Activated T-cell treated with anti-CD3 and anti-CD28 coated beads for 48 hours (primary cell): ENCODE measurements at places on chromosomes 6 and 20.
A peak's percentile ranks its signal among the peaks of the same experiment; 100 is the strongest.

GRCh38 chr20:43716757-43717615 is 9.8 kb downstream of the GTSF1L start:
- DNase-seq = no peak

DNA sequence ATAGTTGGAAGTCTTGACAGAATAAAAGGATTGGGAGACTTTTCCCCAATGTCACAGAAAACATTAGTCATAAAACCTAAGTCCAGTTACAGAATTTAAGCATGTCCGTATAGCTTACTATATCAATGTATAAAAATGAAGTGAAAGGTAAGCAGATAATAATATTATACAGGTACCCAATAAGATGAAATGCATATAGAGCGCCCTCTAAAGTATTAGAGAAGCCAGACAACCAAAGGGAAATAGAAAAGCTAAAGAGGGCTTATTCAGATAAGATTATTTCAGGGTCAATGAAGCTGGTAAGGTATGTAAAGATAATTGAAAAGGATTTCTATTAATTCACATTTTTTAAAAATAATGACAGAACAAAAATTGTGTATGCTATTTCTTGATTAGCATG is 947.7 kb upstream of the MAP3K7 start:
- no peak for DNase-seq

DNA sequence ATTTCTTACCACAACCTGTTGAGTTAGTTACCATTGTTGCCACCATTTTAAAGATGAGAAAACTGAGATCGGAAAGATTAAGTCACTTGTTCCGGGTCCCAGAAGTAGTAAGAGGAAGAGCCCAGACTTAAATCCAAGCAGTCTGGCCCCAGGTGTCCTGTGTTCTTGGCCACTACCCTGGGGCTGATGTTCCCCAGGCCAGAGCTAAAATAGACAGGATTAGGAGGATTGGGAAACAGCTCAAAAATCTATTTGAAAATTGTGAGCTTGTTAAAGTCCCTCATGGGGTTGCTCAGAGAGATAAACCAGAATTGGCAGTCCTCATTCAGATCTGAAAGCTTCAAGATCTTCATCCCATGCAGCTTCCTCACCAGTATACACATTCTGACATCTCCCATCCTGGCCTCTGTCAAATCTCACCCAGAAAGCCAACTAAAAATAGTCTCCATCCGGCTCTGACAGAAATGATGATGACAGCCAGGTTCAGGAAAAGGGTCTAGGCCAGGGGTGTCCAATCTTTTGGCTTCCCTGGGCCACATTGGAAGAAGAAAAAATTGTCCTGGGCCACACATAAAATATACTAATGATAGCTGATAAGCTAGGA is 62.0 kb downstream of the GFOD1 start:
- no peak for DNase-seq

DNA sequence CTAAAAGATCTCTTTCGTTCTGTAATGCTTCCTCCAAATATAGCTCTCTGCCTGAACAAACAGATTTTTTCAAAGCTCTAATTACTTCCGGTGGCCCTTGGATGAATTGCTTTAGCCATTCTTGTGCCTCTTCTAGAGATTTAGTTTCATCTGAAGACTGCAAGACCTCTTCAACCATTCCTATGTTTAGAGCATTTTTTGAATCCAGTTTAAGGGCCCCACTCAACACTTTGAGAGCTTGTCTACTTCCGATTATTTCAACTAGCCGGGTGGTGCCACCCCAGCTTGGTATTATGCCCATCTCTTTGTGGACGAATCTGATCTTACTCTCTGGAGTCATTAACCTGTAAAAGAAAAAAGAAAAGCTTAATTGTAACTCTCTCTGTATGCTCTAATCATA is 23.3 kb downstream of the RNF146 start:
- no peak for DNase-seq

DNA sequence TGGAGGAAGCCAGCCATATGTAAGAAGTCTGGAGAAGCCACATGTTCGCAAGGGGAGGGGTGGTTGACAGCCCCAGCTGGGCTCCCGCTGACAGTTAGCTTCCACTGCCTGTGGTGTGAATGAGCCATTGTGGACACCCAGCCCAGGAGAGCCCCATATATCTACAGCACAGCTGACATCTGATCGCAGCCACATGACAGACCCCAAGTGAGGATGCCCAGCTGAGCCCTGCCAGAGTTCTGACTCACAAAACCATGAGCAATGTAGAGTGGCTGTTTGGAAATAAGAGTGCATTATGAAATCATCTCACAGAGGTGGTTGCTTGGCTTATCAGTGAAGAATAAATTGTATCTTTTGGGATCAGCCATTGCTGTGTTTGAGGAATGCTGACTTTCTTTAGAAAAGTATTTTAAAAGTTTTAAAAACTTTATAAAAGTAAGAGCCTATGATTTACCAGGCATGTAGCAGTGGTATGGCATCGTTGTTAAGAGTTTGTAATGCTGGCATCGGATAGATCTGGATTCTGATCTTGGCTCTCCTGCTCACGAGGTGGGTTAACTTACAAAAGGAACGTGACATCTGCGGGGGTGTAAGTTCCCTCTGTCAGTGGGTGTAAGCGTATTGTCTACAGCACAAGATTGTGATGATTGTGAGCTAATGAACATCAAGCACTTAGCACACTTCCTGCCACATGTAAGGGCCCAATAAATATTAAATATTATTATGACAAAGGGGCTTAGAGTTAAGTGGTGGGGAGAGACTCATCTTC is 24.1 kb downstream of the CFAP61 start:
- no peak for DNase-seq

GRCh38 chr6:144580771-144581170 is 295.6 kb downstream of the UTRN start:
- DNase-seq = no peak

DNA sequence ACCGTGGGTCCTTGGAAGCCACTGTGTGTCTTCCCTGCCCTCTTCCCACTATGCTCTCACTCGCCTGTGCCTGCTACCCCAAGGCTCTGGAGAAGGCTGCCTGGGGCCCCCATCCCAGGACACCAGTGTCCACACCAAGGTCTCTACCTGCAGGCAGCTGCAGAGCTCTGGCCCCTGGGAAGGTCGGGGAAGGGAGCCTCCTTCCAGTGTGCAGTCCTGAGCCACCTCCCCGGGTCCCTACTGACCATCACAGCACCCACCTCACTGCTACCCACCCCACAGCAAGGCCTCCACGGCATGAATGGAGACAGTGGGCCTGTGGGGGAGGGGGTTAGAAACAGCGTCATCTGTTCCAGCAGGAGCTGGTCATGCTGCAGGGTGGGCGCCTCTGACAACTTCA is 35.6 kb downstream of the RBM38 start:
- no peak for DNase-seq

- peak; percentile 64 for DNase-seq
Measured at GRCh38 chr20:35329435-35330139, 37.4 kb upstream of the FAM83C start.

GRCh38 chr20:63521602-63522001 is 1.0 kb downstream of the PPDPF start:
- no peak for DNase-seq

GRCh38 chr6:133241901-133242636 is 912 bp downstream of the EYA4 start:
- no peak for DNase-seq

DNA sequence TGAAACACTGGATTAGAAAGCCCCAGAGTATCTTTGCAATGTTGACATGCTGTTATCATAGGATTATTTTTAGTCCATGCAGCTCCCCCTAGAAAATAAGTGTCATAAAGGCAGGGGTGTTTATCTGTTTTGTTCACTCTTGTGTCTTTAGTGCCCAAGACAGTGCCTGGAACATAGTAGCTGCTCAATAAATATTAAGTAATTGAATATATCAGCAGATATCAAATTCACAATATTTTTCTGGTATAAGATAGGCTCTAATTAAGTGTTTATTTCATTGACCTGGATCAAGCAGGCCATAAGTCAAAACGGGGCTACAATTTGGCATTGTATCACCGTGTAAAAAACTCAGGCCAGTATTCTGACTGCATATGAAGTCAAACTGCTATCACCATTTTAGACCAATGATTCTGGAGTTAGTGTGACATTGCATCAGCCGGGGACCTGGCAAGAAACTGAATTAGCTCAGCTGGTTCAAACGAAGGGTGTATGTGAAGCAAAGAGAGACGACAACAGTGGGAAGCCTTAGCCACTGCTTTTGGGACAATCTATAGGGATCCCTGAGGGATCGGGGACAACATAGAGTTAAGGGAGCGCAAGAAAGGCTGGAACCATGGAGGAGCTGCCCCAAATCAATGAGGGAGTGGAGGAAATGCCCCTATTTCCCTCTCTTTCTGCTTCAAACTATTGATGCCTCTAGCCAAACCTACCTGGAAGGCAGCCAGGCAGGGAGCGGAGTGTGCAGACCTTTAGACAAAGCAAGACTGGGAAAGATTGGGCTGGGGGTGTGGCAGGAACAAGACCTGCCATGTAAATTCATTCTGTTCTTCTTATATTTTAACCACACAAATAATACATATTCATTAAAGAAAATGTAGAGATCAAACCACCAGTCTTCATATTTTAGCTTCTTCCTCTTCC is 112.2 kb downstream of the PLEKHG1 start:
- DNase-seq = no peak

DNA sequence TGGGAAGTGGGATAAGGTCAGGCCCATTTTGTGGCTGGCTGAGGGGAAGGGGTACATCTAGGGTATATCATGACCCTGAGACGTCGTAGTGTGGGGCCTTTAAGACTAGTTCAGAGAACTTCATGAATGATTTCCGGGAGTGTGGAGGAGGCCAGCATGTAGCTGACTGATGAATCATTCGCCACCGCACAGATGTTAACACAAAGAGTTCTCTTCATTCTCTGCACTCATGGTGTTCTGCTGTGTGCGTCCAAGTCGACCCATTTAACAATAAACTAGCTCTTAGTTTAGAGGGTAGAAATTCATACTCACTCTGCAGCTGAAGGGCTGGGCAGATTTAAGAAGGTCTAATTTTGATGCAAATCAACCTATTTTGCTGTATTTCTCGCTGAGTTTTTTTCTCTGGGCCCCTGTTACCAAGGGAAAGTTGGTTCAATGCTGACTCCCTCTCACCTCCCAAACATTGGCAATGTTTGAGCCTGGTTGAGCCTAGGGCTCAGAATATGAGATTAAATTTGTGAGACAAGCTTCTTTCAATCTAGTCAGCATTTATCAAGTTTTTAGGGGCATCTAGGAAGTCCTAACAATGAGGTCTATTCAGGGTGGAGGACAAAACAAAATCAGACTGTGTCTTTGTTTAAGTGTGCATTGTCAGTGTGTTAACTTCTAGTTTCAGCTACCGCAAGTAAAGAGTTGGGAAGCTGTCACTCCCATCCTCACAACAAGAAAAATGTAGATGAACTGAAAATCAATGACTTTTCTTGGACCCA is 106.8 kb upstream of the CBLN4 start:
- DNase-seq = no peak

DNA sequence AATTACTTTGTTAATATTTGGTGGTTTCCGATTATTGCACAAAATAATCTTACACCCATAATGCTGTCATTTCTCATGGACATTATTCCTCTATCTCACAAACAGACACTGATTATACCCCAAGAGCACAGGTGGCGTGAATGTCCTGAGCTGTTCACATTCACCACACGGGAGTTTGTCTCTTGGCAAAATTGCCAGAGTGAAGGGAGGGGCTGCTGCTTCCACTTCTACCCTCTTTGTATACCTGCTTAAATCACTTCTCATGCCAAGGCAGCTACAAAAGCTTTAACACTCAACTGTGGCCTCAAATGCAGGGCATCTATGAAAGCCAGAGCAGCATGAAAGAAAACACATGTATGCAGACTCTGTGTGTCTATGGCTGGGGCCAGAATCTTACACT is 41.9 kb upstream of the SLA2 start:
- DNase-seq = no peak

GRCh38 chr20:760751-761417 is 7.4 kb downstream of the SLC52A3 start:
- peak; percentile 47 for DNase-seq

DNA sequence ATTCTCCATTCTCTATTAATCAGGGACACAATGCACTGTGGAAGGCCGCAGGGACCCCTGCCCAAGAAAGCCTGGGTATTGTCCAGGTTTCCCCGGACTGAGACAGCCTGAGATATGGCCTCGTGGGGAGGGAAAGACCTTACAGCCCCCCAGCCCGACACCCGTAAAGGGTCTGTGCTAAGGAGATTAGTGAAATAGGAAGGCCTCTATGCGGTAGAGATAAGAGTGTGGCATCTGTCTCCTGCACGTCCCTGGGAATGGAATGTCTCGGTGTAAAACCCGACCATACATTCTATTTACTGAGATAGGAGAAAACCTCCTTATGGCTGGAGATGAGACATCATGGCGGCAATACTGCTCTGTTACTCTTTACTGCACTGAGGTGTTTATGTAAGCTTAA is 15.7 kb upstream of the EIF2S2 start:
- DNase-seq = no peak

DNA sequence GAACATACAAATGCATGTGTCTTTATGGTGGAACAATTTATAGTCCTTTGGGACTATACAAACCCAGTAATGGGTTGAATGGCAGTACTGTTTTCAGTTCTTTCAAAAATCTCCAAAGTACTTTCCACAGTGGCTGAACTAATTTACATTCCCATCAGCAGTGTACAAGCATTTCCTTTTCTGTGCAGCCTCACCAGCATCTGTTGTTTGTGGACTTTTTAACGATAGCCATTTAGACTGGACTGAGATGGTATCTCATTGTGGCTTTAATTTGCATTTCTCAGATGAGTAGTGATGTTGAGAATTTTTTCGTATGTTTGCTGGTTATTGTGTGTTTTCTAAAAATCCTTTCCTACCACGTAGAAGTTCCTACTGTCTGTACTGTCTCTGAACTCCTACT is 327.2 kb upstream of the ZFP64 start:
- no peak for DNase-seq
